Central memory CD4-positive, alpha-beta T cell (primary cell): ENCODE measurements at places on chromosomes 7 and 10.

- DNase-seq = no peak
Observed at GRCh38 chr7:92874567-92874966, 38.2 kb upstream of the CDK6 start.

DNA sequence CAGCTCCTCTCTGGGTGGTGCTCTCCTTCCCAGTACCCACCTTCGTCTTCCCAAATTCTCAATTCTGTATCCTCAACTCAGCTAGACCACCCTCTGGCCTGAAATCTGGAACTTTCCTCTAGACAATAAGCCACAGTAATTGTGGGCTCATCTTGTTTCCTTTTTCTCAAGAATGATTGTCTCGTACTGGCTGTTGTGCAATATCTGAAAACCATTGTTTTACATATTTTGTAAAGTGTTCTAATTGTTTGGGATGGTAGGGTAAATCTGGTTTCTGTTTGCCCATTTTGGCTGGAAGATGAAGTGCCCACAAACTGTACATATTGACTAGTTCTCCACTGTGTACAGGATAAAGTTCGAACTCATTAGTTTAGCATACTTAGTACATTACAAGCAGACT lies 11.3 kb upstream of the NOBOX start:
- DNase-seq = no peak

DNA sequence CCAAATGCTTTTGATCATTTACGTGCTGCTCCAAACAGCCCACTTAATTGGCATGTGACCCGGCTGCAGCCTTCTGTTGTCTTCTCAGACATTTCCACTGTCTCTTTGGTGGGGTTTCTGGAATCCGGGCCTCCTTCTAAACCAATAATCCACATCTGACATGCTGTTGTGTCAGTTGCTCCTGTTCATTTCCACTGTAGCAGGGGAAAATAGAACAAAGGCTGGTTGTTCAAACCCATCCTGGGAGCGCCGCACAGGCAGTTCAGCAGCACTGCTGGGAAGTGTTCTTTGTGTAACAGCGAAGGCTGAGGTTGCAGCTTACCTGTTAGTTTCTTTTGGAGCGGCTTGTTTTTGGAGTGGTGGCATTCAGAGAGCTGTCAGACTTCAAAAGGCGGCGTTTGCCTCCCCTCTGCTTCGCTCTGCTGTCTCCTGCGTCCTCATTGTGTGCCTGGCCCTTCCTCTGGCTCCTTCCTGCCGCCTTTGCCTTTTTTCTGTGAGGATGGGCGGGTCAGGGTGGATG lies 149.4 kb downstream of the SNX10 start:
- DNase-seq = no peak

- DNase-seq = no peak
Observed at GRCh38 chr10:132076578-132077081, 10.9 kb downstream of the JAKMIP3 start.

DNA sequence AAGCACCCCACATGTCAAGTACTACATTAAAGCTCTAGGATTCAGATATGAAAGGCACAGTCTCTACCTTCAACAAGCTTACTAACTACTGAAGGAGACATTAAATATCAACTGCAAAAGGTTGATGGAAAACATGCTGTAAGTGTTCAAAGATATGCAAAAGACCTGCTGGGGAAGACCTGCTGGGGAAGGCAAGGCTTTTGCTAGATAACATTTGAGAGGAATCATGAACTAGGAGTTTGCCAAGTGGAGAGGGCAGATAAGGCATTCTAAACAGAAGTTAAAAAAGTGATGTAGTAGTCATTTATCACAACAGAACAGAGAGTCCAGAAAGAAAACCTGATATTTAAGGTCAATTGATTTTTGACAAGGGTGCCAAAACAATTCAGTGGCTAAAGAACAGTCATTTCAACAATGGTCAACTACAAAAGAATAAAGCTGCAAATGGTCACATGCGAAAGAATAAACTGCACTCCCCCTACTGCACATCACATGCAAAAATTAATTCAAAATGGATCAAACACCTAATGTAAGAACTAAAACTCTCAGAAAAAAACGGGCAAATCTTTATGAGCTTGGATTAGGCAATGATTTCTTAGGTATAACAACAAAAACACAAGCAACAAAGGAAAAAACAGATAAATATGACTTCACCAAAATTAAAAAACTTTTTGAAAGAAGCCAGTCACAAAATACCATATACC lies 23.0 kb upstream of the MSS51 start:
- no peak for DNase-seq

- no peak for DNase-seq
Observed at GRCh38 chr10:43939939-43940820, 291.5 kb upstream of the ZNF32 start.

- no peak for DNase-seq
Observed at GRCh38 chr10:97229322-97230015, 43.7 kb upstream of the SLIT1 start.

DNA sequence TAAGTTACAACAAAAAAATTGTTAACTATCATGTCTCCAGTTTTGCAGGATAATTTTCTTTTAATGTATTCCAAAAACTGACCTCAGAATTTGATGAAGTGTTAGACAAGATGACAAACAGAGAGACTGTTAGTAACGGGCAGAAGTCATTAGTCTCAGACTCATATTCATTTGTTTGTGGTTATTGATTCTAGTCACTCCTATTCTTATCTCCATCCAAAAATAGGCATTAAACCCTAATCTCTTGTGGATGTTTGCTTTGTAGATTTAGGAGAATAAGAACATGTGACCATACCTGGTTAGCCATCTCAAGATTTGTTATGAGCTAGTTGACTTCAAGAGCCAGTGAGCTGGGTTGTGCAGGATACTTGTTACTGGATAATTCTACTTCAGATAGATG lies 261.1 kb downstream of the AUTS2 start:
- DNase-seq = no peak
